ENCODE measurements at places on chromosomes 13 and 19.

DNA sequence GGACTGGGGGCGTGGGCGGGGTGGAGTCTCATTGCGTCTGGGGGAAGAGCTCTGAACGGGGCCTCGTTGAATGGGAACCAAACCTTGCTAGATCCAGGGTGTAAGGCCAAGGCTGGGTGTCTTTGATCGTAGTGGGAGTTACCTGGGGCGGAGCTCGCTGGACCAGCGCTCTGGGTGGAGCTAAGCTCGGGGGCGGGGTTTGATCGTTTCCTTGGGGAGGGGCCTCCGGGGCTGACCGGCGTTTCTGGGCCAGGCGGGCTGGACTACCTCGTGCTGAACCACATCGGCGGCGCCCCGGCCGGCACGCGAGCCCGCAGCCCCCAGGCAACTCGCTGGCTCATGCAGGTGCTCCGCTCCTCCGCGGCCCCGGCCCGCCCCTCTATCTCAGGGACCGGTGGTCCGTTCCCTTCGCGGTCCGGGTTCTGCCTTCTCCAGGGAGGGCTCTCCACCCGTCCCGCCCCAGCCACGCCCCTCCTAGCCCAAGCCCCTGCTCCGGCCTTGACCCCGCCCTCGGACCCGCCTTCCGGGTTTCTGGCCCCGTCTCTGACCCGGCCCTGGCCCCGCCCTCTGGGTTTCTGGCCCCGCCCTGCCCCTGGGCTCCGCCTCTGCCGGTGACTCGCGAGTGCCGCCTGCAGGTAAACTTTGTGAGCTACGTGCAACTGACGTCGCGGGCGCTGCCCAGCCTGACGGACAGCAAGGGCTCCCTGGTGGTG lies 3.3 kb upstream of the RPL36 start:
- DNase-seq, result peak; percentile 99

DNA sequence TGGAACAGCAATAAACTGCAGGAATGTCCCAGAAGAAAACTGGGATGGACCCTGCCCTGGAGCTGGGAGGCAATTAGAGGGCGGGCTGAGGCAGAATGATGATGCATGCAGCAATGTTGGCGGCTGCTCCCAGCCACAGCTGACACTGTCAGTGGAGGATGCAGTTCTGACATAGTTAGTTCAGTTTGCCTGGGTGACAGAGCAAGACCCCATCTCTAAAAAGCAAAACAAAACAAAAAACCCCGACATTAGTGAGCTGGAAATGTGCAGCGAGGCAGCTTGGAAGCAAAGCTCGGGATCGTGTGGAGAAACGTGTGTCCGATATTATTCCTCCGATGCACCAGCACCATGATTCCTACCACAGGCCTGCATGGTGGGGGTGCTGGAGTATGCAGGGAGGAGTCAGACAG lies 110.1 kb upstream of the UQCRFS1 start:
- DNase-seq, result no peak

DNA sequence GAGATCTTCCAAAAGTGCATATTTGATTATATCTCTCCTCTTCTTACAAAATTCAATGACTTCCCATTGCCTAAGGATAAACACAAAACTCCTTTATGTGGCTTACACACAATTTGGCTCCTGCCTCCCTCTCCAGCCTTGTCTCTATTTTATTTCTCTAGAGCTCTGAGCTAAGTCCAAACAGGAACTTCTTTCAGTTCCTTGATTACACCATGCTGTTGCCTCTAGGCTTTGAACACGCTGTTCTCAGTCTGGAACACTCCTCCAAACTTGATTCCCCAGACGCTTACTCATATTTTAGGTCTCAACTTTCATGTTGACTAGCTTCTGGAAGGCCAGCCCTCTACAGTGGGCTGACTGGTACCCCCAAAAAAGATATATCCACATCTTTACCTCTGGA lies 258.5 kb downstream of the COG6 start:
- DNase-seq, result no peak

DNA sequence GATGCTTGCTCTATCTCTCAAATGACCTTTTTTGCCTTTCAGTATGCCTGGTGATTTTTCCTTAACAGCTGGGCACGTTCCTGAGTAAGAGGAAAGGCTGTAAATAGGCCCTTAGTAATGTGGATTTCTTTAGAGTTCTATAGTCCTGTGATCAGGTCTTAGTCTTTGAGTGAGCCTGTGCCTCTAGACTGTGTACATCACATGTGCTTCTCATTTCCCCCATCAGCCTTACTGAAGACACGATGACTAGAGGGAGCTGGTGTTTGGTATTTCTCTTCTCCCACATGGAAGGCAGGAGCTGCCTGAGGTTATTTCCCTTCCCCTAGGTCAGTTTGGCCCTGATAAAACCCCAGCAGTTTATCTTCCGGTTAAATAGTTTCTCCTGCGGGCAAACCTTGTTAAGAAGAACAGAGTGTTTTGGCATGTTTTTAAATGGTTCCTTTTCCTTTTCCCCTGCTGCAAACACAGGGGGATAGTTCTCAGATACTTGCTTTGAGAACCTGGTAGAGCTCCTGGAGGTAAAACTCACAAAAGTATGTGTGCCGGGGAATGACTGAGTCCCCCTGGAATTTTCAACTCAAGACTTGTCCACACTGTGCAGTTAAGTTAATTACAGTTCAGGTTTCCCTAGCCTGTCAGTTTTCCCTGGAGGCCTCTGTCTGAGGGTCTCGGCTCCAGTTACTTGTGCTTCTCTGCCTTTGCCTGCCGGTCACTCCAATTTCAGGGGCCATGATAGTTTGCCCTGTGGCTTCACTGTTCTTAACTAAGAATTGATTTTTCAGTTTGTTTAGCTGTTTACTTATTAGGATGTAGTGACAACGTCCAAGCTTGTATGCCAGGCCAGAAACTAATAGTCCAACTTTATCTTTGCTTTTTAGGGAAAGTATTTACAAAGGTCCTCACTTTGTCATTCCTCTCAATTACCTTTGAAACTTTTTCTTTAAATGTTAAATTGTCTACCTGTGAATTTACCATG lies 94.4 kb downstream of the URI1 start:
- DNase-seq, result no peak

- no peak for DNase-seq
Observed at GRCh38 chr13:32911506-32911905, 104.7 kb upstream of the KL start.

DNA sequence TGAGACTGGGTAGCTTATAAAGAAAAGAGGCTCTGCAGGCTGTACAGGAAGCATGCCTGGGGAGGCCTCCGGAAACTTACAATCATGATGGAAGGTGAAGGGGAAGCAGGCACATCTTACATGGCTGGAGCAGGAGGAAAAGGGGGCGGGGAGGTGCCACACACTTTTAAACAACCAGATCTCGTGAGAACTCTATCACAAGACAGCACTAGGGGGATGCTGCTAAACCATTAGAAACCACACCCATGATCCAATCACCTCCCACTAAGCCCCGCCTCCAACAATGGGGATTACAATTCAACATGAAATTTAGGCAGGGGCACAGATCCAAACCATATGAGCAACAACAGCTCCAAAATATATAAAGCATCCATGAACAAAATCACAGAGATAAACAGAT lies 46.5 kb upstream of the GTF2F2 start:
- no peak for DNase-seq

DNA sequence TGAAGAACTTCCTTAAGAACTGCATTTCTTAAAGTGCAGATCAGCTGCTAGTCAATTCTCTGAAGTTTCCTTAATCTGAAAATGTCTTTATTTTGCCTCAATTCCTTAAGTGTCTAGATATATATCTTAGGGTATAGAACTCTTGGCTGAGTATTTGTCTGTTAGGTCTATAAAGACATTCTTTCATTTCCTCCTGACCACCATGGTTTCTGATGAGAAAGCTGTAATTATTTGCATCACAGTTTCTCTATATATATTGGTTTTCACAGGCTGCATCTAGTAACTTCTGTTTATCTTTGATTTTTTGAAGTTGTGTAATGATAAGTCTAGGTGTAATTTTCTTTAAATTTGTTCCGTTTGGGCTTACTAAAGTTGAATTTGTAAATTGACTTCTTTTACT lies 15.2 kb downstream of the NDFIP2 start:
- no peak for DNase-seq

DNA sequence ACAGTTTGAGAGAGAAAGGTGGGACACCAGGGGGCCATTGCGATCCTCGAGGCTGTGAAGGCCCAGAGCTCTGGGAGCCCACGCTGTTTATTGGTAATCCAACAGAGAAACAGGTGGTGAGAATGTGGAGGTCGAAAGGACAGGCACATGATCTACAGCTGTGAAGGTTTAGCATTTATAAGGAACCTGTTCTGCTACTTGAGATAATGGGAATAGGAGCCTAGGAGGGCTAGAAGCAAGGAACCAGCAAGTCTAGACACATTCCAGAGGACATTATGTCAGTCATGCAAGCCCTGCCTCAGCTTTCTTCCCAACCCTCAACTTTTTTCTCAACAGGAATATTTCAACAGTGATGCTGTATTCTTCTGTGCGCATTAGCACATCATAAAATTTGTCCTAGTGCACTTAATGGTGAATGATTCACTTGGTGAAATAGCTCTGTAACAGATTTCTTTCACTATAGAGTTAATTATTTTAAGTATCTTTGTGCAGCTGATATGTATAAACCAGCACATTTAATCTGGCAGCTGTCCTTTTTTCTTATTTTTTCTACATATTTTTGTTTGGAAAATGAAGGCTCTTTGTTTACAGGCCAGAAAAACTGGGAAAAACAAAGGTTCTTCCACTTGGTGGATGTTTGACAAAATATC lies 25.4 kb downstream of the ZNF90 start:
- DNase-seq, result no peak

DNA sequence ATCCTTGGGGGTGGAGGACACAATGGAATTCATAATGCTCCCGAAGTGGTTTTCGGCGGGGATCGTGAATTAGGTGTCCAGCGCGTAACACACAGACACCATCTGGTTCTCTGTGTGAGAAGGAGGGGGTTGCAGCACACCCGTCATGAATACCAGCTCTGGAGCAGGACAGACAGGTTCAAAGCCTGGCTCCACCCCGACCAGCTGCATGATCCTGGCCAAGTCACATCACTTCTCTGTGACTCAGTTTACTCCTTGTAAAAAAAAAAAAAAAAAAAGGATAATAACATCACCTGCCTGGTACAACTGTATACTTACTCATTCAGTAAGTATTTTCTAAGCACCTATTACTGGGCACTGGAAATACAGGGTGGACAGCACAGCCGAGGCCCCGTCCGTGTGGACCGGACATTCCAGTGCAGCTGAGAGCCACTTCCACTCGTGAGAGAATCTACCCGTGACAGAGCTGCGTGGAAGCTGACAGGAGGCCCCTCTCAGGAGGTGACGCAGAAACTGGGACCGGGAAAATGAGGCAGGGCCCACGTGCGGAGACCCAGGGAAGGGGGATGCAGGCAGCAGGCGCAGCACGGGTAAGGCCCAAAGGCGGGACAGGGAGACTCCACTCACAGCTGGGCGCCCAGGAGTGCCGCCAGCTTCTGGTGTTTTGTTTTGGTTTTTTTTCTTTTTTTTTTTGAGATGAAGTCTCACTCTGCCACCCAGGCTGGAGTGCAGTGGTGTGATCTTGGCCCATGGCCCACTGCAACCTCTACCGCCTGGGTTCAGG lies 12.0 kb downstream of the RDH13 start:
- DNase-seq, result no peak

GRCh38 chr13:60679928-60680694 lies 283.1 kb downstream of the TDRD3 start:
- no peak for DNase-seq

DNA sequence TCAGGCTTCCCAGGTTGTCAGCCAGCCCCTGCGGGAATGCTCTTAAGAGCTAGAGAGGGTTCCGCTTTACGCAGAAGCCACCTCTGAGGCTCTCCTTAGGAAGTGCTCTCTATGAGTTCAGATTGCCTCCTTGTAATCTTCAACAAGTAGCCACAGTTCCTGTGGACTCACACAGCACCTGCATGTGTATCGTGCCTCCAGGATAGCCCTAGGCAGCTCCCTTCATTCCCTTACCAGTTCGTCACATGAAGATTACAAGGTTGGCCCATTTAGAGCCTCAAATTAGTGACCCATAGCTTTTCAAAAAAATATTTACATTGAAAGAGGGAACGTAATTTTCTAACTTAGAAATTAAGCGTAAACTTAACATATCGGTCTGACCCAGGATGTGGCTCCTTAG lies 284.3 kb downstream of the MTUS2 start:
- no peak for DNase-seq

DNA sequence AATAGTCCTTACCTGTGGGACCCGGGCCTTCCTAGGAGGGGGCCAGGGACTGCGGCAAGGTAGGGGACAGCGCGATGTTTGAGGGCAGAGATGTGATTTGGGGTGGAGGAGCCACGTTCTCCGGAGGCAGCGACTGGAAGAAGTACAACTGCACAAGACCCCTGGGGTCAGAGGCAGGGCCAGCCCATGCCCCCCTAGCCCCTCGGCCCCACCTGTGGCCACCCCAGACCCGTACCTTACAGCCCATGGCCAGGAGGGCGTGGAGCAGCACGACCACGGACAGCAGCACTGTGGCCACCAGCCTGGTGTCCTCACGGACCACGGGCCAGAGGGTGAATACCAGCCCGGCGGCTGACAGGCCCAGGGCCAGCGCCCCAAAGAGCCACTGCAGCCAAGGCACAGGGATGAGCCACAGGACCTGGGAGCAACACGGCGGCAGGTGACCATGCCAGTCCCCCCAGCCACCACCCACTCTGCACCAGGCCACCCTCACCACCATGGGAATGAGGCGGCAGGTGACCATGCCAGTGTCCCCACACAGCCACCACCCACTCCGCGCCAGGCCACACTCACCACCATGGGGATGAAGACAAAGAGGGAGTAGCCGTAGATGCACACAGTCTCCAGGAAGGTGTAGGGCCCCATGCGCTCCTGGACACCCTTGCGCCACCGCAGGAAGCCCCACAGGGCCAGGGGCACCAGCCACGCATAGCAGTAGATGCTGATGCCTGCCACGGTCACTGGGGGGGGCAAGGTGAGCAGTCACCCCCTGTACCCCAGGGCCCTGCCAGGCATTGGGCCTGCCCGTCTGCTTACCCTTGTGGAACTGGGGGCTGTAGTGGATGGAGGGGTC lies 5.0 kb downstream of the YIPF2 start:
- DNase-seq, result no peak

GRCh38 chr13:78190296-78190695 lies 271.7 kb upstream of the EDNRB start:
- DNase-seq, result no peak

- DNase-seq, result no peak
Observed at GRCh38 chr19:55678121-55678671, 3.2 kb downstream of the EPN1 start.

DNA sequence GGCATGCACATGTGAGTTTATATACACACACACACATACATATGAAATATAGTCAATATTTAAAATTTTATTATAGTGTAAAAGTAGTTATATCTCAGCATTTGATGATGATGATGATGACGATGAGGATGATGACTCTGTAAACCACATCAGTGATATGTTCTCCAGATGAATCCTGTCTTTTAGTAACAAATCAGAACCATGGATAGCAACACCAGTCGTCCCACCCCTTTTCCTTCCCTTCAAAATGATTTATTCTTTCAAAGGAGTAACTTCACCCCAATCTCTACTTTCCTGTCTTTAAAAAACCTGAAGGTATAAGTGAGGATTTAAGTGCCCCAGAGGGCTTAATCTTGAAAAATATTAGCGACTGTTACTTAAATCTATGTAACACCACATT lies 74.1 kb downstream of the DCLK1 start:
- DNase-seq, result no peak
